WTC11 (cell line): ENCODE measurements at places on chromosomes 6 and 20. TPM values are rescaled to one million over a fixed set of nuclear protein-coding genes. Genes with fewer than 3 reads are reported as not detected.

The ADTRP gene
- 0.44 to 0.98 TPM (median 0.50 TPM) in 3 replicates for total RNA-seq

DNA sequence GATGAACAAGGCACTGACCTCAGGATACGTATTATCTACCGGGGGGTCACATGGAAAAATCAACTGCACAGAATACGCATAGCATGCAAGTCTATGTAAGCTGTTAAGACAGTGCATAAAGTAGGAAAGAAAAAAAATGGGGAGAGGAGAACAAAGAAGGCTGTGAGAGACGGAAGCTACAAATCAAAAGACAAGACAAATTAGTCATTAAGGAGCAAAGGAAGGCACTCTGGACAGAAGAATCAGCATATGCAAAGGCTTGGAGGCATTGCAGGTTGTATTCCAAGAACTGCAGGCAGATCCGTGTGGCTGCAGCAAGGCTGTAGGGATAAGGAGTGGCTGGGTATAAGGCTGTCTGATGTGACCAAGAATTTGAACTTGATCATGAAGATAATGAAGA is 89.0 kb downstream of the NRSN1 start:
- DNase-seq: no peak
- H3K36me3 ChIP-seq: no peaks in the 10 kb centered on the region
- H3K27me3 ChIP-seq: no peaks in the 10 kb centered on the region
- H3K4me3 ChIP-seq: no peak overlapping the region
- H3K4me1 ChIP-seq: peaks cover 4% of the 10 kb centered on the region; the same call in 1 of the 2 replicates

- H3K27ac ChIP-seq: no peak overlapping the region
- H3K4me1 ChIP-seq: peaks cover 25% of the 10 kb centered on the region
- no peak for DNase-seq
- H3K27me3 ChIP-seq: no peaks in the 10 kb centered on the region; the same call in 1 of the 2 replicates
These were observed 16.5 kb upstream of the NHSL1 start for GRCh38 chr6:138515657-138516248.

DNA sequence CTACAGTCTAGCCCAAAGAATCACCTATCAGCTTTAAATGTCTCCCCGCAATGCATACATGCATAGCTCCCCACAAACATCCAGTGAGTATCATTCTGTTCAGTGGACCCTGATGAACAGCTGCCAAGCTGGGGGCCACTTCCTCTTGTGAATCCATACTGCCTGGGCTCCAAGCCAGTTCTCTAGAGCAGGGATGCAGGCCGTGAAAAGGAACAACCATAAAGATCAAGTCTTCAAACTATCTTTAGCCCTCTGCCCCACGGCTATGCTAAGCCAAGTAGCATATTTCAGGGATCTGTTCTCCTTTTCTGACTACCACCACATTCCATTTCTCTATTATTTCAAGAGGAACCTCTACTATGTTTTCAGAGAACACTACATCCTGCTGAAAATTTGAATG is 191.7 kb upstream of the BTBD3 start:
- no peak overlapping the region for H3K4me3 ChIP-seq
- peaks cover 8% of the 10 kb centered on the region for H3K4me1 ChIP-seq
- H3K36me3 ChIP-seq: peaks cover 8% of the 10 kb centered on the region
- no peak for DNase-seq
- no peaks in the 10 kb centered on the region for H3K27me3 ChIP-seq
- no peak overlapping the region for H3K27ac ChIP-seq

The RAET1E gene
- not detected in 3 replicates for total RNA-seq

The SLPI gene
- 0.60 to 0.78 TPM (median 0.74 TPM) in 3 replicates for total RNA-seq

The OPN5 gene
- total RNA-seq: not detected in 3 replicates

DNA sequence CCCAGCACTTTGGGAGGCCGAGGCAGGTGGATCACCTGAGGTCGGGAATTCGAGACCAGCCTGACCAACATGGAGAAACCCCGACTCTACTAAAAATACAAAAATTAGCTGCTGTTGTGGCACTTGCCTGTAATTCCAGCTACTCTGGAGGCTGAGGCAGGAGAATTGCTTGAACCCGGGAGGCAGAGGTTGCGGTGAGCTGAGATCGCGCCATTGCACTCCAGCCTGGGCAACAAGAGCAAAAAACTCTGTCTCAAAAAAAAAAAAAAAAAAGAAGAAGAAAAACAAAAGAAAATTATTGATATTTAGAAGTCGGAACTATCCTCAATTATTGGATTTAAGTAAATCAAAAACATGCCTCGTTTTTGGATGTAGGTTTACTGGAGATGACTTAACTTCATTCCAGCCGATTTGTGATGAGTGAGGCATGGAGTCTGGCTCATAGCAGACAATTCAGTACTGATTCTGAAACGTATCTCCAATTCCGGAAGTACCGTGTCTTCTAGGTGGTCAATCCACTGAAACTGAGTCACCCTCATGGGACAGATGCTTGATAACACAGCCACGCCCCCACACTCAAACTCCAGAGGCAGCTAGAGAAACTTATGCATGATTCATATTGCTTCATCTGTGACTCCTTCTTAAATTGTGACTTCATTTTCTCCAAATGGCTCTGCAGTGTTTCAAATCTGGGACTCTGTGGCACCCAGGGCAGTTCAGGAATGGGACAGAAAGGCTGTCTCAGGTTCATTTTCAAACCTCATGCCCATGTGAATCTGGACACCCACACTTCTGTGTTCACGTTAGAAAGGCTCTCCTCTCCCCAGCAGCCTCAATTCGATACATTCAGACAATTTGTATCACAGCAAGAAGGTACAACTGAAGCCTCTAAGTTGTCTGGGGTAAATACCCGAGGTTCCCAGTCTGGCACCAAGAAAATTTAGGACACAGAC is 110.4 kb upstream of the ARMC2 start:
- DNase-seq: no peak
- H3K27me3 ChIP-seq: peaks cover 33% of the 10 kb centered on the region

The ADGRF5 gene
- total RNA-seq: 0.11 to 0.25 TPM (median 0.24 TPM) in 3 replicates

The GJA10 gene
- total RNA-seq: not detected in 3 replicates

DNA sequence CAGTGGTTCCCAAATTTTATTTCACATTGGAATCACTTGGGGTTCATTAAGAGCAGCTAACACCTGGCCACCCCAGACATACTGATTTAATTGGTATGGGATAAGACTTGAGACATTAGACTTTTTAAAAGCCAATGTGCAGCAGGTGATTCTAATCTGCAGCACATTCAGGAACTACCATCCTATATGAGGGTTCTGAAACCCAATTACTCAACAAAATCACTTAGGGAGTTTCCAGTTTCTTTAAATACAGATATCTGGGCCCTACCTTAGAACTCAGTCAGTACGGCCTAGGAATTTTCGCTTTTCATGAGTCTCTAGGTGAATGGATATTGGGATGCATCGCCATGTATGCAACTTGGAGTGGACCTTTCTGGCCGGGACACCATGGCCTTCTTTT is 24.0 kb upstream of the L3MBTL3 start:
- no peaks in the 10 kb centered on the region for H3K27me3 ChIP-seq
- H3K27ac ChIP-seq: no peak overlapping the region
- DNase-seq: no peak
- peaks cover 14% of the 10 kb centered on the region for H3K4me1 ChIP-seq
- H3K4me3 ChIP-seq: no peak overlapping the region
